ENCODE measurements at places on chromosomes 2 and 18. TPM values are rescaled to one million over a fixed set of nuclear protein-coding genes. Genes with fewer than 3 reads are reported as not detected.

The FSHR gene
- total RNA-seq, result not detected

The SRD5A2 gene
- total RNA-seq, result not detected

The RPRM gene
- not detected for total RNA-seq

The MC2R gene
- not detected for total RNA-seq

The TNFAIP6 gene
- 2.4 TPM for total RNA-seq

The ACVR1 gene
- total RNA-seq, result 15.8 TPM

The ITGAV gene
- total RNA-seq, result 31.6 TPM

The MEP1B gene
- total RNA-seq, result 1.8 TPM

The RAX gene
- total RNA-seq, result not detected

The TOGARAM2 gene
- total RNA-seq, result 0.24 TPM

The ARMC9 gene
- 17.2 TPM for total RNA-seq

The CPO gene
- total RNA-seq, result not detected

The AQP12B gene
- total RNA-seq, result 7.9 TPM

The CNRIP1 gene
- 2.5 TPM for total RNA-seq

The LYPD6 gene
- 8.4 TPM for total RNA-seq

Data from colonic mucosa (tissue), 4 donors.